ENCODE measurements at places on chromosomes 4 and X. TPM values are rescaled to one million over a fixed set of nuclear protein-coding genes. Genes with fewer than 3 reads are reported as not detected.

DNA sequence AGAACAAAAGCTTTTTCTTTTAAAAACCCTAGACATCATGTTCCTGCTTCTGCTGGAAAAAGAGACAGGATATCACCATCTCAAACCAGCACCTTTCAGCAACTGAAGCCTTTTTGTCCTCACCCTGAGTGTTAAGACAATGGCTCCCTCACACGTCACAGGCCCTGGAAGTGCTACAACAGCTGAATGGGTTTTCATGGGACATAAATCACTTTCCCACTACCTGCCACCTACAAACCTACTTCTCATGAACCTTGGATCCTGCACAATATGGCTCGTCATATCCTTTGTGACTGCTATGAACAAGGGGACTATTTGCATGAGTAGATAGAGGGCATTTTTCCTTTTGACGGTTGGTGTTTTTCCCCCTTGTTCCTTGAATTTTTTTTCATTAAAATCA lies 93.6 kb downstream of the TSPAN5 start:
- no peak for DNase-seq

DNA sequence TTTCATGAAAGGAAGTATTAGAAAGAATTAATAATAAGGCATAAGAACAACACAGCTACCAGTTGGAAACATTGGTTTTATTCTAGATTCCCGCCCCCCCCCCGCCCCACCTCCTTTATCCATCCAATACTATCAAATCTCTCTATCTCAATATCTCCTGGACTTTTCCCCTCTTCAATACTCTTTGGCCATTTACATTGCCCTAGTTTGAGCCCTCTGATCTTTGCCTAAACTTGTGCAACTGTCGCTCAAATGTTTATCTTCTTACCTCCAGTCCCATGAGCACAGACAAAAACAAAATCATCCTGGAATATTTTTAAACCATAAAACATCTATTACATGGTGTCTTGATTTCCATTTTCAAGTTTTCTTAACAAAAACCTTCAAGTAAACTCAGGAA lies 488.2 kb downstream of the KLHL13 start:
- no peak for DNase-seq

DNA sequence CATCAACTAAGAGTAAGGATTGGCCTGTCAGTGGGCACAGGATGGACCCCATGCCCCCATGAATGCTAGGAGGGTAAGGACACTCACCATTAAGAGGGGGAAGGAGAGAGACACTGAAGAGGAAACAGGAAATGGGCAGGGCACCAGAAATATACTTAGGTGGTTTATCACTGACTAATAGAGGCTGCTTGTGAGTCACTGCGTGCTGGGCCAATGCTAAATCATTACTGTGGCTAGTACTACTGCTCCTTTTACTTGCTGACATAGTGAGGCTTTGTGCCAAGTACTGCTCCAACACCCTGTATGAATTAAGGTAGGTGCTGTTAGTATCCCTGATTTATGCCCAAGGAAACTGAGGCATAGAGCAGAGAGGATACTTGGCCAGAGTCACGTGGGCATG lies 130.4 kb upstream of the FRMPD4 start:
- peak; percentile 15 for DNase-seq

- DNase-seq, result no peak
Observed at GRCh38 chrX:121151293-121151692, 103.9 kb downstream of the GLUD2 start.

DNA sequence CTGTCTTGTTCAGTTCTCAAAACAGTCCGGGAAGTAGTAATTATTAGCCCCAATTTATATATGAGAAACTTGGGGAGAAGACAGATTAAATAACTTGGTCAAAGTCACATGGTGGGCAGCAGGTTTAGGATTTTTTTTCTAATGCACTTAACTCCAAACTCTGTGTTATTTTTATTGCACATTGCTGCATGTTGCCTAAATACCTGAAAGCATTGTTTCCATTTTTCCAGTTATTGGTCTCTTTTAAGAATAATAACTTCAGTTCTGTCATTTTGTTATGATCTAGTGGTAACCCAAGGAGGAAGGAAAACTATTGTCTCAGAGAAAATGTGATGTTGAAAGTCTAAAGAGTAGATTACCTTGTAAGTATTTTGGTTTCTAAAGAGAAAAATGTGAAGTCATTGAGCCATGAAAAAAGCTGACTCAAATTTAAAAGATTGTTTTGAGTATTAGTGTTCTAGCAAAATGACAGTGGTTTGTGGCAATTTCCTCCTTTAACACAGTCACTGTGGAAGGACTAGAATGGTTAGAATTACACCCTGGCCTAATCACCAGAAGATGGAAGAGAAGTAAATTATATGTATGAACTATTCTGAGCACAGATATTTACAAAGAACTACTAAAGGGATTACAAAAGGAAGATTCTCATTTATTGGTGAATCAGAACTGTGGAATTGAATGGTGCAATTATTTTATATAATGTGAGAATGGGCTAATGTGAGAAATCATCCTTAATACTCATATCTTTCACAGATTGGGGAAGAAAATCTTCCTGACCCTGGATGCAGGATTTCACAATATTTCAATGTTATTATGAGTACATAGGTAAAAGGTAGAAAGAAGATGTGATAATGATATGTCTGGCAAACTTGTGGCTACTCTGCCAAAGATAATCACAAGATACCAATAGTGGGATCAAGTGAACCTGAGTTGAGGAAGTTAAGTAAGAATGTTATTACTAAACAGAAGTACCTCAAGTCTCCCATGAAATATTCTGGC lies 21.7 kb upstream of the CXCL8 start:
- DNase-seq, result no peak

DNA sequence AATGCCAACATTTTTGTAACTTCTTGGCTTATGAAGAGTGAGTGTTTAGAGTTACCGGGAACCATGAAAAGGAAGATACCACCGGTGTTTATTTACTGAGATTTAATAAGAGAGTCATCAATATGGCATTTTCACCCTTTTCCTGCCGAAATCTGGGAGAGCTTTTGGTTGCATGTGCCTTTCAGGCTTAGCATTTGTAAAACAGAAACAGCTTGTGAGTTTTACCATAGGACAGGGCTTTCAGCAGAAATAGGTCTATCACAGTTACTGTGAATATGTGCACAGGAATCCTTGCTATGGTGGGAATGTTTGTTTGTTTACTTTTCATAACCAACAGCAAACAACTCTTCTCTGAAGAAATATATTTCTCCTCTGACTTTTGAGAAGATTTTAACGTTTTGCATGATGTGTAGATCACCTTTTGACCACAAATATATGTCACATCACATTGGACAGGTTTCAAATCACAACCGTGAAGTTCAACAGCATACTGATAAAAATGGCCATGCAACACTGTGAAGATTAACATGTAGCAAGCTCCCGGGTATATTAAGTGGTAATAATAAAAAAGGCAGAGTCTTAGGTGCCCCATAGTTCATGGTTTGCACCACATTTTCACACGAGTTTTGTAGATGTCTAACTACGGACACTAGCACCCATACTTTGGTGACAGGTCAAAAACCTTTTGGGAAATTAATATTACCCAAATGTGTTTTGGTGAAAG lies 21.3 kb downstream of the ARHGAP24 start:
- no peak for DNase-seq

GRCh38 chr4:1226144-1226481 lies 22.8 kb downstream of the CTBP1 start:
- no peak for DNase-seq

- DNase-seq, result peak; percentile 43
Observed at GRCh38 chr4:15002659-15003400, 549 bp downstream of the CPEB2 start.

DNA sequence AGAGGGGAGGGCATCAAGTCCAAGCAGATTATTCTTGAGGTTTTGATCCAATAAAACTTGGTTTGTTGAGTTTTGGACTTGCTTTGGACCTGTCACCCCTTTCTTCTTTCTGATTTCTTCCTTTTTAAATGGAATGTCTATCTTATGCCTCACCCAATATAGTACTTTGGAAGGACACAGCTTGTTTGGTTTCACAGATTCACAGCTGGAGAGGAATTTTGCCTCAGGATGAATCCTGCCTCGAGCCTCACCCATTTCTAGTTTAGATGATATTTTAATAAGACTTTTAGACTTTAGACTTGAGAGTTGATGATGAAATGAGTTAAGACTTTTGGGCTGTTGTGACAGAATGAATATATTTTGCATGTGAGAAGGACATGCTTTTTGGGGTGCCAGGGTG lies 136.9 kb upstream of the PDE5A start:
- DNase-seq, result no peak

DNA sequence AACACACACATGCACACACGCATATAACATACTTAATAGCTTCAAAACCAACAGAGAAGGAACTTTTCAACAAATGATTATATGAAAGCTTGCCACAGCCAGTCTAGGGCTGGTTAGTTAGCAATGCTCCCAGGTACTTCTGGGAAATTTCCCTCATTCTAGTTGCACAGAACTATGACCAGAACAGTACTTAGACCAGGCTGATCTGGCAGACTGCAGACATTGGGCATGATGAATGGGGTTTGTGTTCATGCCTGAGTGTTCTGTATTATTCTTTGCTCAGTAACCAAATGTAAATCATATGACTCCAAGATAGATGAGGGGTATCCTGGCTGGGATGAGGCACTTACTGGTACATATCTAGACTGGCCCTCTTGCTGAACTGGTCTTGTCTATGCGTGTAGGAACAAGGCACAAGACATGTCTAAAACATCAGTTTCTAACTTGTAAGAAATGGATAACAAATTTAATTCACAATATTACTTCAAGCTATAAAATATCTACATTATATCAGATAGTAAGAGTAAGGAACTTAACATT lies 50.3 kb upstream of the GEMIN8 start:
- DNase-seq, result no peak

SMIM31 gene
- total RNA-seq, result not detected

CLGN gene
- total RNA-seq, result 0.38 TPM
